ENCODE measurements at places on chromosomes 11 and 22.

DNA sequence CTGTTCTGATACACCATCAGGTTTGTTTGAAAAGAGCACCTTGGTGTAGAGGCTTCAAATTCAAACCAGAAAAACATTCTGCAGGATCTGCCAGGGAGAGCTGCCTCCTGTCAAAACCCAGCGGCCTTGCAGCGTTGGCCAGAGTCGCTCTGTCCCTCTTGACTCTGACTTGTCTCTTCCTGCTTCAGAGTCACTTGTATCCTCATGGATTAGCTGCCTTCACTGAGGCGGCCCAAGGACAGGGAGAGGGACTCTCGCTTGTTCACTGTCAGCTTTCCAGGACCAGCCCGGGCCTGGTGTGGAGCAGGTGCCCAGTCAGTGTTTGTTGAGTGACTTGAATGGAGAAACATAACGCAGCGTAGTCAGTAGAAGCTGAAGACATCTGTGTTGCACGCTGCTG lies 18.0 kb downstream of the TBC1D22A start:
- no peak for DNase-seq

DNA sequence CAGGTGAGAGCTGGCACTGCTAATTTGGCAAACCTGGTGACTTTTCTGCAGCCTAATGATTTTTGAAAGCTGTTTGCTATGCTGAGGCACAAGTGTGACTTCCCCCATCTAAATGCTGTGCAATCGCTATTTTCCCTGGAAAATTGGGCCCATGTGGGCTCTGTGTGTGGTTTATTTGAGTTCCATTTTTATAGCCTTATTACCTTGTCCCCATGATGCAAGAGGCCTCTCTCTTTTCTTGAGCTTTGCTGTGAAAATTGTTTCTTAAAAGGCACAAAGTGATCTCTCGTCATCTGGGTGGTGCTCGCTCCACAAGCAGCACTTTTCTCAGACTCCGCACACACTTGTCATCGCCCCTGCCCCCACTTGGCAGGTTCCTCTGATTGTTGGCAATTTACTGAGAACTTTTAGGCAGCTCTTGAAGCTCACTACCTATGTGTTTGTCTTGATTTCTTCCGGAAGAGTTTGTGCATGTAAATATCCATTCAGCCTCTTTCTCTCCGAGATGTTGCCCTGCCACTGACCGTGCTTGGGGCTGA lies 24.9 kb downstream of the BMAL1 start:
- no peak for DNase-seq

DNA sequence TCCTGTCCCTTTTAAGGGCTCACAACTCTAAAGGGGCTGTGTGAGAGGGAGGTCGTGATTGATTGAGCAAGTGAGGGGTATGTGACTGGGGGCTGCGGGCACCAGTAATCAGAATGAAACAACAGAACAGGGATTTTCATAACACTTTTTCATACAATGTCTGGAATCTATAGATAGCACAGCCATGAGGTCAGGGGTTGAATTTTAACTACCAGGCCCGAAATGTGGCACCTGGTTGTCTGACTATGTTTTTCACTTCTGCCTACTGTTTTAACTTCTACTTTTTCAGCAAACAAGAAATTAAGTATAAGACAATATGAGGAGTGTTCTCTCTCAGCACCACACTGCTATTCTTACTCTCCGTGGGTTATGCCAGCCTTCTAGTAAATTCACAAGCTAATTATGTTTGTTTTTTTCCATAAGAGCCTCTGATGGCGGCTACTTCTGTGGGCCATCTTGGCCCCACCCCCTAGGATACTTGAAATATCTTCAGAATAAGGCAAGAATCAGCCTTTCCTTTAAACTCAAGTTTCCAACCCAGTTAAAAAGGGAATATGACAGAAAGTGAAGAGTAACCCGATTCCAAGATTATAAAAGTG lies 552.8 kb upstream of the CHORDC1 start:
- DNase-seq, result no peak

- DNase-seq, result no peak
Measured at GRCh38 chr11:77131560-77131959, 3.5 kb downstream of the MYO7A start.

GRCh38 chr22:50289942-50290630 lies 17.4 kb downstream of the PLXNB2 start:
- no peak for DNase-seq

- no peak for DNase-seq
Measured at GRCh38 chr22:37281646-37282384, 493 bp upstream of the CYTH4 start.

- no peak for DNase-seq
Measured at GRCh38 chr11:125797641-125798040, 9.7 kb downstream of the PATE3 start.

DNA sequence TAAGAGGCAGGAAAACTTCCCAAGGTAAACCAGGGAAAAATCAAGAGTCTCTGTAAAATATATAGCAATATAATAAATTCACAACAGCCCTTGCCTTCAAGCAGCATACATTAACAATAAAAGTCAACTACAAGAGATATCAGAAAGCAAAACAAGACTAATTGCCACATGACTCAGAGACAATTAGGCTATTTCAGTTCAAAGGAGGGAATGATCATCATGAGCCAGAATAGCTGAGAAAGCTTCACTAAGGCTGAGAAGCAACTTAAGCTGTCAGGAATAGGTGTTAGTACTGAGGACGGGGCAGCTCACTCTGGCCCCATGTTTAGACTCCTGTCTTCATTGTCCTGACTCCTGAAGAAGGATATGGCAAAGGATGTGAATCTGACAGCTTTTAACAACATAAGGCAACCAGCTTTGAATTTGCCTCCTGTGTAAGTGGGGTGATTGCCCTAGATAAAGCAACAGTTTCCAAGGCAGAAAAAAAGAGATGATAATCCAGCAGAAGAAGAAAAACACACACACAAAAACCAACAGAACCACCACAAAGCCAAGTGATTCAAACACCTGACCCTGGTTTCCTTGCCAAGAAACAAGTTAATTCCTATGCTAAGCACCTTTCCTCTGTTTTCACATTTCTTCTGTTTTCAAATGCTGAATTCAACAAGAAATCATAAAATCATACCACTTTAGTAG lies 60.8 kb downstream of the SIK3 start:
- no peak for DNase-seq

DNA sequence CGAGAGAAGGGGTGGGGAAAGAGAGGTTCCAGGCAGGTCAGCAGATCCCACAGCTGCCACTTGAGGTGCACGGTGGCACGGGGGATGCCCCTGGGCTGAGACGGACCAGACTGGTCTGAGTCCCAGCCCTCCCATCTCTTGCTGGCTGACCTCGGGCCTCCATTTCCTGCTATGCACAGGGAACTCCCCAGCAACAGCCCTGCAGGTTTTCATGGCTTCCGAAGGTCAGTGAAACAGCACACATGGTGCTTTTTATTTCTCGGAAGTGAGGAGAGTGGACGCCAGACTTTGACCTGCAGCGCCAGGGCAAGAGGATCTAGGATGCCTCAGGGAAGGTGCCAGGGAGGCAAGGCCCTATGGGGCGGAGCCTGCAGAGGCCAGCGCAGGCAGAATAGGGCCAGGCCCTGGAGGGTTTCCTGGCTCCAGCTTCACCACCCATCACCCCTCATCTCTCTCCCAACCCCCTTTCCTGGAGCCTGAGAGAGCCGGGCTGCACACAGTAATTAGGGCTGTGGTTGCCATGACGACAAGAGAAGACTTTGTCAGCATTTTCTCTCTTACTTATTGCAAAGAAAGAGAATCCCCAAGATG lies 29.5 kb downstream of the SLC22A12 start:
- DNase-seq, result no peak

DNA sequence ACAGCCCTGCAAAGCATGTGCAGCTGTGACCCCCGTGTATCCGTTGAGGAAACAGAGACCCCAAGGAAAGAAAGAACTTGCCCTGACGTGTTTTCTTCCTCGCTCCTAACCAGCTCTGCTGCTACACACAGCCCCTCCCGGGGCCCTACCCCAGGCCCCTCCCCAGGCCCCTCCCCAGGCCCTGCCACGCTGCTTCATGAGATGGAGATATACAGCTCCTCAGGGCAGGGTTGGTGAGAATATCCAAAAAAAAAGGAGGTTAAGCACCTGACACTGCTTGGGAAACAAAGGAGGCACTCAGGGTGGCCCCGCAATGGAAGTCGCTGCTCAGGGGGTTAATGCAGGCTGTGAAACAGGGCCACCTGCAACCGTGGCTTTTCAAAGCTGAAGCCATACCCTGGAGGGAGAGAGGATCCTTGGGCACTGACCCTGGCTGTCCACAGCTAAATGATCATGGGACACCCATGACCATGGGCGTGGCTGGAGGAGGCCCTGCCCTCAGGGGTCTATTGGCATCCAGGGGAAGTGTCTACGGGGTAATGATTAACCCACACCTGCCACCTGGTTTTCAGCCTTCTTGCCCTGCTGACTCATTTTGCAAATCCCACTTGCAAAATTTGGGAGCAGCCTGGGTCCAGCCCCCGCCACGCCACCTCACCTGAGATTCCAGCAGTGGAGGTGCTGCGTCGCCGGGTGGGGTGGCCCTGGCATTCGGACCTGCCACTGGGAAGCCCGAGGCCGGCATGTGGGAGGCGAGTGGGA lies 112.1 kb upstream of the ANO1 start:
- DNase-seq, result no peak

DNA sequence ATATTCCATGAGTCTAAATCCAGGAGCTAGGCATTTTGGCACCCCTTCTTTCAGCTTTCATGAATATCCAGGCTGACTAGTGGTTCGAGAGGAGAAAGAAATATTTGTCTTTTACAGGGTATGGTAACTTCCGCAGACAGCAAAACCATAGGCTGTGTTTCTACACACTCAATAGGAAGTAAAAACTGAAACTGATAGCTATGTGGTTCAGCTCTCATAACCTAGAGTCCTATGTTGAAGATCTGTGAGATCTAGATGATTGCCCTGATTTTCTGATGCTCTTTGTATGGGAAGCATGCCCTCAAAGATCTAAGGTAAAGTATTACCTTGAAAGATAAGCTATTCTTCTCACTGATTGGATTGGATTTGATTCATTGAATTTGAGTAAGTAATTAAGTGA lies 118.3 kb downstream of the CD44 start:
- DNase-seq, result no peak

GRCh38 chr22:23150762-23151161 lies 5.5 kb downstream of the RAB36 start:
- DNase-seq, result no peak

- no peak for DNase-seq
Measured at GRCh38 chr11:75107187-75107586, 10.5 kb upstream of the OR2AT4 start.

GRCh38 chr11:48025293-48025983 lies 45.1 kb downstream of the PTPRJ start:
- no peak for DNase-seq

GRCh38 chr11:130604606-130605005 lies 156.2 kb downstream of the ADAMTS15 start:
- DNase-seq, result no peak

DNA sequence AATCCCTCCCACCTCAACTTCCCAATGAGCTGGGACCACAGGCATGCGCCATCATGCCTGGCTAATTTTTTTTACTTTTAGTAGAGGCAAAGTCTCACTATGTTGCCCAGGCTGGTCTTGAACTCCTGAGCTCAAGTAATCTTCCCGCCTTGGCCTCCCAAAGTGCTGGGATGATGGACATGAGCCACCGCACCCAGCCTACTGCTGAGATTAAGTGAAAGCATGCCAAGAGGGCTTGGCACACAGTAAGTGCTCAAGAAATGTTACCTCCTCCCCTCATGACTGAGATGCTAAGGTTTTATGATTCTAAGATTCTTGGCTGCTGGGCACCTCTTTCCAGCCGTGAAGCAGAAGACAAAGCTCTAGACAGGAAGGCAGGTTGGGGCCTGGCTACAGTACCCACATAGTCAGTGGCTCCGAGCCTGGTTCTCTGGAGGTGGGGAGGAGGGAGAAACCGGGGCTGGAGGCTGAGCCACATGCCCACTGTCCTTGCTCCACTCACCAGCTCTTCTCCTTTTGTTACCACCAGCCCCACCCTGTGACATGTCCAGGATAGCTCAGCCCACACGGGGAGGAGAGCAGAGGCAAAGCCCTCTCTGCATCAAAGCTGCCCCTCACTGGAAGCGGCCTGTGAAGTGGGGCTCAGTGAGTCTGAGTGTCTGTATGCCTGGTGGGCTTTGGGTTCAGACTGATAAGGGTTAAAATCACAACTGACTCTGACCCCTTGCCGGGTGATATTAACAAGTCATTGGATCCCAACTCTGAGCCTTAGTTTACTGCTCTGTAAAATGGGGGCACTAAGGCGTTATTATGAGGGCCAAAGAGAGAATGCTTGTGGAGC lies 12.9 kb downstream of the ARHGEF17 start:
- DNase-seq, result no peak

Data from memory B cell (primary cell).